Astrocyte of the hippocampus (primary cell): ENCODE measurements at places on chromosomes 3 and 15.
A peak's percentile ranks its signal among the peaks of the same experiment; 100 is the strongest.

DNA sequence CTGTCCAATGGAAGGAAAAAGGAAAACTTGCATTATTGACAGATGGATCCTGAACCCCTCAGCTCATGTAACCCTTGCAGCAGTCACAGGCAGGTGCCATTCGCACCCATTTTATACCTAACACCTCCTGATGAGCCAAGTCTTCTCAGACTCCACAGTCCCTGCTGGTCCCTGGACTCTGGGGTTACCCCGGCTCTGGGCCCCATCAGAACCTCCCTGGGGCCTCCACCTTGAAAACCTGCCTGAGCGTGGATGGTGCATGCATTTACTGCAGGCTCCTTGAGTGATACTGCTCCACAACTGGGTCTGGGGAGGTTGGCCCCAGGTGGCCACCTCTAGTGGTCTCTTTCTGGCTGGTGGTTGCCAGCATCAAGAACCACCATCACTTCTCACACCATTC is 15.9 kb upstream of the DOCK3 start:
- no peak for DNase-seq

- no peak for DNase-seq
These were observed 62.9 kb downstream of the SLC28A2 start for GRCh38 chr15:45314960-45315359.

GRCh38 chr3:122415104-122415744 is 638 bp downstream of the WDR5B start:
- DNase-seq = peak; percentile 62

DNA sequence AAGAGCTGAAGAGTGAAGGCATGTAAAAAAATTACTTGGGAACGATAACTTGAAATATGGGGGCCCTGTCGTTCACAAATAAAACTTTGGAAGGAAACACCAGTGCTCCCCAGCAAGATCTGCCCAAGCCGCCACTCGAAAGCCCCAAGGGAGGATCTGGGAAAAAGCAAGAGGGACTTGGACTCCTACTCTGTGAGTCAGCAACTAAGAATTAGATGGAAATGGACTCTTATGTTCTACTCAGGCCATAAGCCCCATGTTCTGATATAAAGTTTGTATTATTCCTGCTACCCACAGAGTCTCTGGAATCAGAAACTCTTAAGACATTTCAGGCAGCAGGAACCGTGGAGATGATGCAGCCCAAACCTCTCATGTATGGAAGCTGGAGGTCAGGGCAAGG is 75.7 kb downstream of the ITGB5 start:
- peak; percentile 77 for DNase-seq

GRCh38 chr15:39709941-39710340 is 72.7 kb downstream of the FSIP1 start:
- DNase-seq = no peak

DNA sequence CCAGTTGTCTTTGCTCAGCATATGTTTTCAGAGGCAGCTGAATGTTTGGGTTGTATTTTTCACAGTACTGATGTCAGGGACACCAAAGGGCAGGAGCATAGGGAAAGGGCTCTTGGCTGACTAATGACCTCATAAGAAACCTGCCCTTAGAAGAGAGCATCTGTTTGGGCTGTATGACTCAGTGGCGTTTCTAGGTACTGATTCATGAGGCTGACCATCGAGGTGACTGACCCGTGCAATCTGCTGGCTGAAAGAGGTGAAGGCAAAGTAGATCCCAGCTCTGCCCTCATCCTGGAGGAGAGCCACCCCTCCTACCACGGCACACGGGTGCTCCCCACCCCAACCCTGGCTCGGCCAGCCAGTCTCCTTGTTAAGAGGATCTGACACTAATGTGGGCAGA is 8.3 kb downstream of the LMCD1 start:
- peak; percentile 66 for DNase-seq

DNA sequence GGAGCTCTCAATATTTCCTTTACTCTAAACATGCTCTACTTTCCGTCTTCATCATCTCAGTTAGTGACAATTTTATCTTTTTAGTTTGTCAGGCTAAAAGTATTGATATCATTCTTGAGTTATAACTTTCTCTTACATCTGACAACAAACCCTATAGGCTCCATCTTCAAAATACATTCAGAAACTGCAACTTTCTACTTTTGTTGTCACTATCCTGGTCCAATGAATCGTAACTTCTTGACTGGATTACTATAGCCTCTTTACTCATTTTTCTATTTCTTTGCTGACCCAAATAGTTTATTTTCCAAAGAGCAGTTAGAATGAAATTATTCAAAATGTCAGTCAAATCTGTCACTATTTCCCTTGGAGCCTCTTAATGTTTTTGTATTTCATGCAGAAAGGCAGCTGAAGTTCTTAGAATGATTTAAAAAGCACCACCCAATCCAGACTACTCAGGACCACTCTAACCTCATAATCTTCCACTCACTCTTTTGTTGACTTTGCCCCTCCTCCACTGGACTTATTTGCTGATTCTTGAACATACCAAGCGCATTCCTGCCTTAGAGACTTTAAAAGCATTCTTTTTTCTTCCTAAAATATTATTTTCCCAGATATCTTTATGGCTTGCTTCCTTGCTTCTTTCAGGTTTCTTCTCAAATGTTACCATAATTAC is 119.9 kb upstream of the CBLB start:
- peak; percentile 14 for DNase-seq

DNA sequence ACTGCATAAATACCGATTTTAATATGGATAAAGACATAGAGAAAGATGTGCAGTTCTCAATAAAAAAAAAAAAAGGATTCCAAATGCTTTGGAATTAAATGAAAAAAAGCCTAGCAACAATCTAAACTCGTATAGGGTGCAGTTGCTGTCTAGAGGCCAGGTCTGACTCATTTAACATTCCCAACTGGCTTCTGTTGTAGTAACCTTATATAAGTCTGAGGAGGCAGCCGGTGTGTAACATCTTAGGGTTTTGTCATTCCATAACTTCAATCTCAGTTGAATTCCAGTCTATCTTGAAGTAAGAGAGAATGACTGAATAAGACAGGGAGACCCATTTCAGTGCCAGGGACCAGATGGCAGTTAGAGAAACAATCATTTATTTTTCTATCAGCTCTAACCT is 6.5 kb downstream of the PDCD10 start:
- peak; percentile 58 for DNase-seq

GRCh38 chr15:84760219-84760618 is 11.8 kb downstream of the ZNF592 start:
- DNase-seq = no peak

DNA sequence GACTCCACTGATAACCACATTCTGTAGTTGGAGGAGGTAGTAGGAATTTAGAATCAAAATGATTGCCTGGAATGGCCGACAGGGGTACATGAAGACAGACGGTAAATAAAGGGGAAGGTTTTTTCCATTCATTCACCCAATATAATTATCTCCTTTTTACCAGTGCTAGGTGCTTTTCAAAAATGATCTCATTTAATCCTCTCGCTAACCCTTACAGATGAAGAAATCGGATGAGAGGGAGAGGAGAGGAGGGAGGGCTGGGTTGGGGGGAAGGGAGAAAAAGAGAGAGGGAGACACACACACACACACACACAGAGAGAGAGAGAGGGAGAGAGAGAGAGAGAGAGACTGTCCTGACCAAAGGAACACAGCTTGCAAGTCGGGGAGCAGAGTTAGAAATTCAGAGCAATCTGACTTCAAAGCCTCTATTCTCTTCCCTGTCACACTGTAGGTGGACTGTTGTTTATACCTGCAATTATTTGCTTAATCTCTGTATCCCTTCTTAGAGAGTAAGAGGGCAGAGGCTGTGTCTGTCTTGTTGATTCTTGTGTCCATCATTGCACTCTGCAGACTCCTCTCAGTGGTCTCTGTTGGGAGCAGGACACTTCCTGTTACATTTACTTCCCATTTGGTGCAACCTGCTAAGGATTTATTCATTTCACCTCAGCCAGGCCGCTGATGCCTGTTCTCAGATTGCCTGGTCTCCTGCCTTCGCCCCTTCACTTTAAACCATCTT is 18.7 kb upstream of the PAQR9 start:
- DNase-seq = peak; percentile 22

- DNase-seq = no peak
These were observed 87.5 kb upstream of the SNRPA1 start for GRCh38 chr15:101382544-101382943.

GRCh38 chr3:36648241-36649034 is 115.9 kb downstream of the DCLK3 start:
- peak; percentile 90 for DNase-seq

DNA sequence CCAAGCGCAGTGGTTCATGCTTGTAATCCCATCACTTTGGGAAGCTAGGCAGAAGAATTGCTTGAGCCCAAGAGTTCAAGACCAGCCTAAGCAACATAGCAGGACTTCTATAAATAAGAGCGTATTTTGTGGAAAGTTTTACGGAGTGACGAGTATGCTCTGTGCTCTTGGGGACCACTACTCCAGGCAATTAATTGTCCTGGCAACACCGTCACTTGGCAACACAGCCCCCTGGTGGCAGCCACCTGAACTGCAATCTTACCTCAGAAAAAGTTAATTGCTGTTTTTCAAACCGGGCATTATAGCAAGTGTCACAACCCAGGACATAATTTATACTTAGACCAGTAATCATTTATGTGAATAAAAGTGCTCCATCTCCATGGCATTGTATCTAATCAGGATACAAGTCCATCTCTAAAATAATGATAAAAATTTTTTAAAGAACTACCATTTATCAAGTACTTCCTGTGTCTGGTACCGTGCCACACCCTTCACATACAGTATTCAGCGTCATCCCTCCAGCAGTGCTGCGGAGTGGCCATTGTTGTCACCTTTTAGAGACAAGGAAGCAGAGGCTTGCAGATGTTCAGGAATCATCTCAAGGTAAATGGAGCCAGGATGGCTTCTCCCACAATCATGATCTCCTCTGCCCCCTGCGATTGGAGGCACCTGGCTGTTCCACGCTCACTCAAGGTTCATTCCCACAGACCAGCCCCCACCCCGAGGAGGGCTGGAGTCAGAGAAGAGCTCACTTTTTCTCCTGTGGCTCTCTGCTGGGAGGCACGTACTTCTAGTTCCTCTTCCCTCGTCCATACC is 34.5 kb downstream of the PLA2G4D start:
- DNase-seq = peak; percentile 60

DNA sequence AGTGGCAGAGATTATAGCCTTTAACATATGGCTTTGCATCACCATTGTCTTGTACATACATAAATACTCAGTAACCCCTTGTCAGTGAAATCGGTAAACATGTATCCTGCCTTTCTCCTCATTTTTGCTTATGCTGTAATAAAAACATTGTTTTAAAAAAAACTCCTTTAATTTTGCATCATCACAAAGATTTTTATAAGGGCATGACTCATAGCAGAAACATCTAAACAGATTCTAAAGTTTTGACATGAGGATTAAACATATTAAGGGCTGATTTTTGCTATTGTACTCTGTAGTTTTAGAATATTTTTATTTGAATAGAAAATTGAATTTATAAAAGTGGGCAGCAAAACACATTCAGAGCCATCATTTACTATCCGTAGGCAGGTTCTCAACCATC is 275.9 kb downstream of the ZIC4 start:
- no peak for DNase-seq
